ENCODE measurements at places on chromosomes 2 and 18. TPM values are rescaled to one million over a fixed set of nuclear protein-coding genes. Genes with fewer than 3 reads are reported as not detected.
A peak's percentile ranks its signal among the peaks of the same experiment; 100 is the strongest.

The NLRC4 gene
- polyA plus RNA-seq = 1.8 TPM

- no peak for DNase-seq
Measured at GRCh38 chr2:37786191-37786698, 114.8 kb upstream of the CDC42EP3 start.

DNA sequence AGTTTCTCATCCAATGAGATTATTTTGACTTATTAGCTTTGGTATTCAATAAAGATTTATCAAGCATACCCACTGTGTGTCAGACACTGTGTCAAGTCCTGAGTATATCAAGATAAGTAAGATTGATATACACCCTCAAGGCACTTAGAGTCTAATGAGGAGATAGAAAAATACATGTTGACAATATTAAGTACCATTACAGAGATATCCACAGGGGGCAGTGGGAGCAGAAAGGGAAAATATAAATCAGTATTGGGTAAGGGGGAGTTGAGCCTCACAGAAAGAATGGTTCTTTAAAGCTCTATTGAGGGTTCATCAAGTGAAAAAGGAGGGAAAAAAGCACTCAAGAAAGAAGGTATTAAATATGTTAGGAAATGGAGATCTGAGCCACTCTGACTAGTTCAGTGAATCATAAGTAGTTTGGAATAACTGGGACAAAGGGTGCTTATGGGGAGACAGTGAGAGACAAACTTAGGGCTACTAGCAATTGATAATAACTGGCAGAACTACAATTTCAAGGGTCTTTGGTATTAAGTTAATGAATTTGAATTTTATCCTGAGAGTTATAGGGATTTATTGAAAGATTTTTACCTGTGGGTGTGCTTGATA lies 45.5 kb upstream of the SLC8A1 start:
- no peak for DNase-seq

GRCh38 chr2:10654069-10654468 lies 35.7 kb downstream of the NOL10 start:
- DNase-seq = no peak

- no peak for DNase-seq
Measured at GRCh38 chr2:84427235-84428138, 31.6 kb downstream of the SUCLG1 start.

DNA sequence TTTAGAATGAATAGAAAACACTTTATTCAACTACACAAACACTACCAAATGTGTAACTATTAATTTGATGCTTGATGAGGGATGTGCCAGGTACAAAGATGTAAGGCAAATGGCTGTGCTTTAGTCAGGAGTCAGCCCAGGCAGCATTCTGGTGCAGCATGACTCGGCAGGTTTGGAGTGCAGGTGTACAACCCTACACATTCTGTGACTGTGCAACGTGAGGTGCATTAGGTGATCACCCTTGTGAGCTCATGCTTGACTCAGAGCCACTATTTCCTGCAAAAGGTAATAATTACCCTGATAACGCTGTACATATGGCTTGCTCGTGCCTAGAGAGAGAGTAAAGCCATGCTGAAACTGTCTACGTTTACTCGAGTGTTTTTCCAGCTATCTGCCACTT lies 288.7 kb upstream of the DSEL start:
- no peak for DNase-seq

DNA sequence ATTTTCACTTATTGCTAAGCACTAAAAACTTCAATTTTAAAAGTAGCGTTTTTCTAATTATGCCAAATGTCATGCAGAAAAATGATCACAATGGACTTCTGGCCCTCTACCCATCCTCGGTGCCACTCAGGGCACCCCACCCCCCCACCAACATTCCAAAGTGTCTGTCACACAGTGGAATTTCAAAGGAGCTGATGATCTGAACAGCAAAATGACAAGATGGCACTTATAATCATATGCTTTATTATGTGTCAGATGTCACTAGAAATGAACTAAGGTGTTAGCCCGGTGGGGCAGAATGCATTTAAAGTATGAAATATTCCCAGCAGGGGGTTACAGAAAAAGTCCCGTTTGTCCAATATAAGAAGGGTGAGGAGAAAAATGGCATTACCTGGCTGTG lies 360.7 kb upstream of the RAB12 start:
- DNase-seq = no peak

DNA sequence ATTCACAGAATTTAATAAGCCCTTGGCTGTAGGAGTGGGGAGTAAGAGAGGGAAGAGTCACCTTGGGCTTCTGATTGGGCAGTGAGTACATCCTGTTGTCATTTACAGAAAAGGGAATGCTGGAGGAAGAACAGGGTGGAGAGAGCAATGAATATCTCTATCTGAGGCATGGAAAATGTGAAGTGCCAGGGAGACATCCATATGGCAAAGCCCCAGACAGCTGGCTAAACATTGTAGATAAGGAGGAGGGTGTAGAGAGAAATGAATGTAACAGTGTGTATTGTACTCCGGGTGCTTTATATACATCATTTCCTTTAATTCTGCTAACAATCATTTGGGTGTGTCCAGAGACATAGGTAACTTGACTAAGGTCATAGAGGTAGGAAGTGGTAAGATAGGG lies 103.5 kb downstream of the UPP2 start:
- no peak for DNase-seq

DNA sequence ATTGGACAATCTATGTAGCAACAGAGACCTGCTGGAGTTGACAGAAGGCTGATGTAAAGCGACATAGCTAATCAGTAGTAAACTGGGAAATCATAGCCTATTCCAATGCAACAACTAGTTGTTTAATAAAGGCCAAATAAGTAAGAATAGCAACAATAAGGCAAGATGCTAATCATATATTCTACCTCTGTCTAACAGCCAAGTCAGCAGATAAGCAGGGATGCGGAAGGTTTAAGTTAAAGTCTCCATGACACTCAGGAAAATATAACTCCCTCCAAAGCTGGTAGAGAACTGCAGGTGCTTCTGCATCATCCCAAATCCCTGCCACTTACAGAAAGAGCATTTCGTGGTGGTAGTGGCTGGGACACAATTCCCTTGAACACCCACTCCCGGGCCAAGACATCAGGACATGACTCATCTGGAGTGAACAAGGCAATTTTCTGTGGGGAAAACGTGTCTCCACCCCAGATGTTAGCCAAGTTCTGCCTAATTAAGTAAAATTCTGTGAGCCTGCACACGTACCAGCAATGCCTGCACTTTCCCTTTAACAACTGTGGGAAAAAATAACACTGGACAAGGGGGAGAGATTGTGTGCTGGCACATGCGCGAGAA lies 413.6 kb upstream of the ID2 start:
- no peak for DNase-seq

DNA sequence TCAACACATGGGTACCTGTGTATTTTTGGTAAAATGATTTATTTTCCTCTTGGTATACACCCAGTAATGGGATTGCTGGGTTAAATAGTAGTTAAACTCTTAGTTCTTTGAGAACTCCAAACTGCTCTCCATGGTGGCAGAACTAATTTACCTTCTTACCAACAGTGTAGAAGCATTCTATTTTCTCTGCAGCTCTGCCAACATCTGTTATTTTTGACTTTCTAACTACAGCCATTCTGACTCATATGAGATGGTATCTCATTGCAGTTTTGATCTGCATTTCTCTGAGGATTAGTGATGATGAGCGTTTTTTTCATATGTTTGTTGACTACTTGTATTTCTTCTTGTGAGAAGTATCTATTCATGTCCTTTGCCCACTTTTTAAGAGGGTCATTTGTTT lies 180.6 kb downstream of the FSIP2 start:
- DNase-seq = no peak

DNA sequence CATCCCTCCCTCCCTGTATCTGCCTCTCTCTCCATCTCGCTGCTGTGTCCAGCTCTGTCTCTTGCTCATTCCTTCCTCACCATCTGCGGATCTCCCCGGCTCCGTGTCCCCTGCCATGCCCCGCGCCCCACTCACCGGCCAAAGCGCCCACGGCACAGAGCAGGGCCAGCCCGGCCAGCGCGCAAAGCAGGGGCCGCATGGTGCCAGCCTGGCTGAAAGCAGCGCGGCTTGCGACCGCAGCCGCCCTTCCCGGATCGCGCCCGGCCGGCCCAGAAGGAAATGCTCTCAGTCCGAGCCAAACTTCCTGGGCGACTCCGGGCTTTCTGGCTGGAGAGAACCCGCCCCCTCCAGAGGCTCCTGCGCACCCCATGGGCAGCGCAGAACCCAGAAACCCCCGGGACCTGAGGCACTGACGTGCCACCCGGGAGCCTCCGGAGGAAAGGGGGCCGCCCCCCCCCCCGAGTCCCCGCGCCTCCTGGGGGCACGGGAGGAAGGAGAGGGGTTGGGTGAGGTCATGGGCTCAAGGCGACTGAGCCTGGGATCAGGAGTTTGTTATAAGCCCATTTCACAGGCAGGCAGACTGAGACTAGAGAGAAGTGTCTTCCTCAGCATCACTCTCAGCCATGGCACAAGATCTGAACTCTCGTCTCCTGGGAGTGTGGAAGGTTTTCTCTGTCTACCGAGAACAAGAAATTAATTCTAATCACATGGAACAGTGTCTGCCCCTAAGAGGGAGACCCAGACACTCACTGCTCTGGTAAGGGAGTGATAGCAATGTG lies 45.2 kb upstream of the RAB6C start:
- no peak for DNase-seq

The OSR1 gene
- polyA plus RNA-seq = 3.9 TPM

The SCN7A gene
- 3.0 TPM for polyA plus RNA-seq

DNA sequence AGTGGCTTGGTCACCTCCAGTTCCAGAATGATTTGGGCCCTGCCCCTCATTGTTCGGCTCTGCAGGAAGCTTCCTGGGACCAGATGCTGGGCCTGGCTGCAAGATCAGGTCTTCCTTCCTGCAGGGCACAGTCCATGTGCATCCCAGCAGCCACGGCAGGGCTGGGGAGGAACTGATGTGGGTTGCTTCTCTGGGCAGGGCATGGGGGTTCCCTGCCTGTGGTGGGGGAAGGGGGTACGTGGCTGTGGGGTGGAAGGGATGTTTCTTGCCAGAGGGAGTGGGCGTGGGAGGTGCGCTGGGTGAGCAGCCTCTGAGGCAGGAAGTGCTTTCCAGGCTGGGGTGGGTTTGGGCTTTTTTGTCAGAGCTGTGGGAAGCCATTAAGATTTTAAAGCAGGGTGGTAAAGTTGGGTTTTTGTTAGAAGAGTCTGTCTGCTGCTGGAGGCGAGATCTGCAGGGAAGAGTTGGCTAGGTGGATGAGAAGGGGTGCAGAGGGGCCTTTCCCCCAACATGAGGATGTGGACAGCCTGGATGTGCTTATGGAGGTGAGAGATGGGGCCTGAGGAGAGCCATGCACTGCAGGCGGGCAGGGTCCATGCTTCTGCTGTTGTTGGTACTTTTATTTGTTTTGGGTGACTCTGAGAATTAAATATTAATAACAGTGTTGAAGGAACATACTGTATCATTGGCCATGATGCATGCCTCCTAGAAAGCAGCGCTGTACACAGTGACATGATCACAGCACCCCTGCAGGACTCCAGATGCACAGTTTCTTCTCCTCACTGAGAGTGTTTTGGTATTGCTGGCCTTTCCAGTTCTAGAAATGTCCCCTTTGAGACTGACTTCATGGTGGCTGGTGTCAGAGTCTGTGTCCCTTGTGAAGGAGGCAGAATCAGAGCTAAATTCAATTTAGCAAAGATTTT lies 45.3 kb downstream of the DGKD start:
- DNase-seq = no peak

The CD8B2 gene
- not detected for polyA plus RNA-seq

The ALLC gene
- polyA plus RNA-seq = 0.07 TPM

GRCh38 chr18:10060841-10061240 lies 147.0 kb downstream of the VAPA start:
- DNase-seq = no peak

- DNase-seq = no peak
Measured at GRCh38 chr18:9130806-9131205, 5.8 kb upstream of the ANKRD12 start.

DNA sequence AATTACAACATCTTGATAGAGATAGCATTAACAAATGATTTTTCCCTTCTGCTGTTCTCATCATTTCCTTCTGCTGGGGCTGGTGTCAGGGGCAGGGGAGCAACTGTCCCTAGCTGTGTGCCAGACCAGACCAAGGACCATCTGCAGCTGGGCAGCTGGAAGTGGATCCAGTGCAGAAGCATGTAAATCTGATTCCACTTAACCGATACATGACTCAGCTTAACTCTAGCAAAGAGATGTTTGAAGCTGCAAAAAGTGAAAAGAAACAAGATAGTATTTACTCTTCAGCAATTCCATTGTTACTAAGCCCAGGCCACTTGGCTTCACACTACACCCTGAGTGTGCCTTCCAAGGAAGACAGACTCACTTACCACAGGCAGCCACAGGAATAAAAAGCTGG lies 151.1 kb downstream of the GALNT1 start:
- DNase-seq = no peak

- DNase-seq = peak; percentile 1
Measured at GRCh38 chr2:150981826-150982225, 279.8 kb downstream of the RBM43 start.

- no peak for DNase-seq
Measured at GRCh38 chr18:22813648-22814328, 119.3 kb upstream of the RBBP8 start.

GRCh38 chr2:8223695-8224346 lies 458.0 kb upstream of the ID2 start:
- DNase-seq = peak; percentile 3

The IL36B gene
- polyA plus RNA-seq = not detected

The FAP gene
- polyA plus RNA-seq = 1.4 TPM

DNA sequence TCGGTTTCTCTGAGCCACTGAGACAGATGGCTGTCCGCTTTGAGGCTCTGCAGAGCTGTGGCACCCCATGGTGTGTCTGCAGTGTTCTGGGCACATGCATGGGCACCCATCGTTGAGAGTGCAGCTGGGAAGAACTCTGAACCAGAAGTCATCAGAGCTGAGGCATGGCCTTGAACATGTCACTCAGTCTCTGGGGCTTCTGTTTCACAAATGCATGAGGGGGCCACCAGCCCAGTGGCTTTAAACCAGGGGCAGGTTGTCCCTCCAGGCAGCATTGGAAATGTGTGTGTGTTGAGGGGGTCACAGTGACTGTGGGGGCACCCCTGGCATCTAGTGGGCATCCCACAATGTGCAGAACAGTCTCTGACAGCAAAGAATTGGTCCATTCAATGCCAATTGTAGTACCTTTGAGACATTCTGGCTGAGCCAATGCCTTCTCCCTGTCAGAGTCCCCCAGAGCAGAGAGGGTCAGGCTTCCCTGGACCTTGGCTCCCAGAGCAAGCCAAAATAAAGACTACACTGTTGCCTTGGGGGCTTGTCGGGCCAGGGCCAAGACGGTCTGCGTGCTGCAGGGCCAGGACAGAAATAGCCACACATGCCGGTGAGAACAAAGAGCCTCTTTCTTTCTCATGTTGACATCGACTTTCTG lies 9.3 kb upstream of the PSMD1 start:
- DNase-seq = peak; percentile 44

Measured in adrenal gland (tissue), 19 donors.